ENCODE measurements at places on chromosomes 16 and 17.

- no peak for DNase-seq
Measured at GRCh38 chr17:18021372-18021771, 17.6 kb downstream of the ATPAF2 start.

GRCh38 chr17:10648956-10649355 is 8.2 kb downstream of the MYH3 start:
- DNase-seq = no peak

- peak; percentile 32 for DNase-seq
Measured at GRCh38 chr16:28873543-28874201, 4.6 kb upstream of the ATP2A1 start.

DNA sequence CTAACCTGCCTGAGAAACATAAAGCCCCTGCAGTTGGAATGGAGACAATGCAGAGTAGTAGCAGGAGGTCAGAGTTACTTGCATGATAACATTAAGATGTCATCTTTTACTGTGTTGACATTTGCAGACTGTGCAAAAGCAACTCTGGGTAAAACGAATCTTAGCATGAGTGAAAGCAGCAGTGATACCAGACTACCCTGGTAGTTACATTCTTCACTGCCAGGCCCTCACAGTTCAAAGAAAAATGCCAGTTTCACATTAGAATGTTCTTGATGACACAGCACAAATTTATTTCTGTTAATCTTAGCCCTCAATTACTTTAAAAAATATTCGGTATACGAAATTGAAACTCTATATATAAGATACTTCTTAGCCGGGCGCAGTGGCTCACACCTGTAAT is 12.2 kb downstream of the MPHOSPH6 start:
- no peak for DNase-seq

GRCh38 chr17:59877965-59878364 is 14.8 kb downstream of the TUBD1 start:
- DNase-seq = no peak

DNA sequence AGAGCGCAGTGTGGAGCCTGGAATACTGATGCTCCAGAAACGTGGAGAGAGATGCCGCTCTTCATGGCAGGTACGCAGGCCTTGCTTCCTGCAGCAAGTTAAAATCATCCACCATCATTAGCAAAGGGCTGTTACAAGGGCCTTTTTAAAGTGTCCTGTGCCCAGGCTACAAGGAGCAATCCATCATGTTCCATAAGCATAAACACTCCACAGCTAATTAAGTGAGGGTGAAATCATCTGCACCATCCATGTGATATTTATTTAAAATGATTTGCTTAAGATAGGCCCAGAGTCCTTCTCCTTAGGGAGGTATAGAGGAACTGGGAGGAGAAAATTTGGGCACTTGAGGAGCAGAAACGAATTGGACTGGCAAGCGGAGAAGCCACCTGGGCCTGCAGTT is 372.1 kb downstream of the XYLT1 start:
- DNase-seq = no peak

GRCh38 chr16:16138034-16138635 is 85.2 kb downstream of the ABCC6 start:
- DNase-seq = no peak

DNA sequence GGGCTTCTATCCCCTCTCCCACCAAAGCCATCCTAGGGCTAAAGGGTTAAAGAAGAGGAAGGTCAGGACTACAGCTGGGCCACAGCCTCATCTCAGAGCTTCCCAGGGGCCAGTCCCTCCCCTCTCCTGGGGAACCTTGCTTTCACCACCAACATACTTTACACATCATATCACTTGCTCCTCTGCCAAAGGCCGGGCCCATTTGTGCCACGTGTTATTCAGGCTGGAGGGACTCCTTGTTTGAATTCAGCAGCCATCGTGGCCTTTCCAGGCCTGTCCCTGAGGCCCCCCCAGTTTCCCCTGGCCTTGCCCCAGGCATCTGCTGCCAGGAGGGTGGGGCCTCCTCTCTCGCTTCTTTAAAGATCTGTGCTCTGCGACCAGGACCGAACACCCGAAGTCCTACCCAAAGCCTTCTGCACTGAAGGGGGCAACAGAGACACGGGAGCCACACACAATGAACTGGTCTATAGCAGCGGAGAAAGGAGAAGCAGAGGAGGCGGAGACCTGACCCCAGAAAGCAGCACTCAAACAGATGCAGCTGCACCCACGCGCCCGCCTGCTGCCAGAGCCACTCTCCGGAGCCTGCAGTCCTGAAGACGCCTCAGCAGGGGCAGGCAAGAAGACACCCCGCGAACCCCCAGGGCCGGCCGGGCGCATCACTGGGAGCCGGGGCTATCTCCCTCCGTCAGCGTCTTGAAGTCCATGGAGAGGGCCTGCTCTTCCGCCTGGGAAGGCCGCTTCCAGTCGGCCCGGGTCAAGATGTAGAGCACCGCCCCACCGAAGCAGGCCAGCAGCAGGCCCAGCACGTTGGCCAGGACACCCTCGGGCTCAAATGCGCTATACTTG is 12.1 kb downstream of the CYB561 start:
- no peak for DNase-seq

DNA sequence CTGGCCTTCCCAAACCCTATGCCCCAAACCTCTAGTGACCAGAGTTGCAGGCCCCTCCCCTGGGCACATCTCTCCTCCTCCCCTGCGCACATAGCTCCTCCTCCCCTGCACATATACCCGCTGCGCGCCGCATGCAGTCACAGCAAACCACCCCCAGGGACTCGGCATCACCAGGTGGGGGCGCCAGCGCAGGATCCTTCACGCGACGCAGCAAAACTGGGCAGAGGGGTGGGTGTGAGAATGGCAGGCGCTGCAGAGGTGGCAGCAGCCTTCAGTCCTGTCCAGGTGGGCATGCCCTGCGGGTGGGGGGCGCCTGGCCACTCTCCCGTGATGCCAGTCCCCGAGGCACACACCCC is 5.6 kb downstream of the CORO6 start:
- DNase-seq = no peak

- DNase-seq = peak; percentile 33
Measured at GRCh38 chr17:28570716-28571360, 486 bp downstream of the PIGS start.

- DNase-seq = no peak
Measured at GRCh38 chr16:12303653-12304052, 327.1 kb downstream of the SNX29 start.

- DNase-seq = no peak
Measured at GRCh38 chr17:632560-632959, 82.1 kb downstream of the VPS53 start.

DNA sequence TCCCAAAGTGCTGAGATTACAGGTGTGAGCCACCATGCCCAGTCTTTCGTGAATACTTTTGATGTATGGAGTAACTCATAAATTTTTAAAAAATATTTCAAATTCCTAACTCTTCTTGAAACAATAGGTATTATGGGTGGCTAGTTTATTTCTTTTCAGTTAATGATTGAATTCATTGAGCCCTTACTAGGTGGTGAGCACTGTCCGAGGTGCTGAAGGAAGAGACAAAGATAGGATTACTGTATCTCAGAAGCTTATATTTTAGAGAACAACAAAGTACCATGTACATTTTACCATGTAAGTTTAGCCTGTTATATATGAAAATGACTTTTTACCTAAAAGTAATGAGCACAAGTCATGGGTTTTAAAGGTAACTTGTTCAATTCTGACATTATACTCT is 418.3 kb downstream of the NPIPA7 start:
- no peak for DNase-seq

DNA sequence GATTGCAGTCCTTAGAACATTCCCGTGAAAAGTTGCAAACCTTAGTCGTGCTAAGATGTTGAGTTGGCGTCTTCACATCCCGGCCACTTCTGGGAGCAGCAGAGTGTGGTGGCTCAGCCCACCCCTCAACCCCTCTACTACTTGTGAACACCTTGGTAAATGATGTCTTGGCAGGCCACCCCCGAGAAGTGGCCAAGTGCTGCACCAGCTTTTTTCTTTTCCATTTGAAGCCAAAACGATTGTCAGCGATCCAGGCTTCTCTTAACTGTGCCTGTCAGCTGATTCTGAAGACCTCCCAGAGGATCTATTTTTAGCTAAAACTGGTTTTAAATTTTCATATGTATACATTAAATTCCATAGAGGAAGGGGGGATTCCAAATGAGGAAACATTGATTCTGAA is 247.5 kb downstream of the CDH13 start:
- DNase-seq = no peak

DNA sequence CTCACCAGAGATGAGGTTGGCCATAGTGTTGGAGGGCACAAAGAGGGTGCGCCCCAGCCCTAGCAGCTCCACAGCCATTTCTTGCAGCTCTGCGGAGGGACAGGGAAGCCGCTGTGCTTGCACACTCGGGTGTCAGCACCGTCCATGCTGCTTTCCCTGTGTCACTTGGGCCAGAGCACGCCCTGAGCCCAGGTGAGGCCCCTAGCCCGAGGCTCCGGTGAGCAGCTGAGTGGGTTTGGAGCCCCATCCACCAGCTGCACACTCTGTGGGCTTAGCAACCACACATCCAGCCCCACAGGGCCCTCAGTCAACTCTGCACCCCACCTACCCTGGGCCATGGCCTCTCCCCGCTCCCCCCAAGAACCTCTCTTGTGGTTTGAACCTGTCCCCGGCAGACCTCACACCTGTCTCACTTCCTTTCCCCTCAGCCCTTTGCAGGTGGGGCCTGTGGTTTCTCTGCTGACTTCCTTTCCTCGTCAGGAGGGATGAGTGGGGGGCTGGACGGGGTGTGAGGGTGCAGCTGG is 20.7 kb downstream of the TMEM235 start:
- peak; percentile 69 for DNase-seq

DNA sequence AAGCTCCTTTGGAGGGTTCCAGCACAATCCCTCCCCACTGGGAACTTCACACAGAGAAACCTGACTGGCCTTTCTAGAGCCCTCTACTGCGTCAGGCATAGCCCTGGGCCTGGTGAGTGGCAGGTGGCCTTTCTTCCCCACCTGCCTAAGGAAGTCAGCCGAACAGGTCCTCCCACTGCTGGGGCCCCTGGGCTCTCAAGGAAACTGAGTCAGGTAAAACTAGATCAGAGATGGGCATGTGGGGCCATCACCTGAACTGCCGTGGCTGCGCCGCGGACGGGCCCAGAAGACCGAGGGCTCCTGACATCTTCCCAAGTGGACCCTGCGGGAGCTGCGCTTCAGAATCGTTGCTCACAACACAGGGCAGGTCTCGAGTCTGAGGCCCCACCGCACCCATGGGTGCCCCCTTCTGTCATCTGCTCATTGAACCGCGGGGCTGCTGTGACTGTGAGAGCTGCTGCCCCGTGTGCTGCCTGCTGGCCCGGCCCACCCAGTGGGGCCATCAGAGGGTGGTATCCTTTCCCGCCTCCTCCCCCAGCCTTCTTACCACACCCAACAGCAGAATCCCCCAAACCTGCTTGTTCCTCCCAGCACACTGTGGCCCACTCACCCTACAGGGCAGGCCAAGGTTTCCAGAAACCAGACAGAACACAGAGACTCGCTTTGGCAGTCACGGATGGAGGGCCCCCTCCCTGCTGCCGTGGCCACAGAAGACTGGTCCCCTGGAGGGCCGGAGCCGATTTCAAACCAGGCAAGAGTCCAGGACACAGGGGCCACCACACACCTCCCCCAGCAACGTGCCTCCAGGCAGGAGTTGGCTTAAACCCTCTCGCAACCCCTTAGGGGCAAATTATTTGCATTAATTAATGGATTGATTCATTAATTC is 81.1 kb downstream of the TBC1D16 start:
- DNase-seq = no peak

DNA sequence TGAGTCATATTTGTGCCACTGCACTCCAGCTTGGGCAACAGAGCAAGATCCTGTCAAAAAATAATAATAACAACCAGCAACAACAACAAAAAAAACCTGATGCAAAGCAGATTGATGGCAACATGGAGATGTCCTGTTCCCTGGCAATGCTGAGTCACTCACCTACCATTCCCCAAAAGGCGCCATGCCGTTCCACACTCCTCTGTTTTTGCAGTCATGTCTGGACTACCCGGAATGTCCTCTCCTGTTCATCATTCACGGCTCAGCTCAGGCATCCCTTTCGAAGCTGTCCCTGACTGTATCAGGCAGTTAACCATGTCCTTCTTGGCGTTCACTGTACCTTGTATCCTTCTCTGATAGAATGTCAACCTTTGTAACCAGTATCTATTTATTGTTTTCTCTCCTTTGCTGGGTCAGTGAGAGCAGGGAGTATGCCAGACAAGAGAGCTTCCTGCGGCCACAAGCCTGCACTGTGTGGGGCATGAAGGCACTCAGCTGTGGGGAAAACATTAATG is 147.7 kb downstream of the ABCC12 start:
- no peak for DNase-seq

DNA sequence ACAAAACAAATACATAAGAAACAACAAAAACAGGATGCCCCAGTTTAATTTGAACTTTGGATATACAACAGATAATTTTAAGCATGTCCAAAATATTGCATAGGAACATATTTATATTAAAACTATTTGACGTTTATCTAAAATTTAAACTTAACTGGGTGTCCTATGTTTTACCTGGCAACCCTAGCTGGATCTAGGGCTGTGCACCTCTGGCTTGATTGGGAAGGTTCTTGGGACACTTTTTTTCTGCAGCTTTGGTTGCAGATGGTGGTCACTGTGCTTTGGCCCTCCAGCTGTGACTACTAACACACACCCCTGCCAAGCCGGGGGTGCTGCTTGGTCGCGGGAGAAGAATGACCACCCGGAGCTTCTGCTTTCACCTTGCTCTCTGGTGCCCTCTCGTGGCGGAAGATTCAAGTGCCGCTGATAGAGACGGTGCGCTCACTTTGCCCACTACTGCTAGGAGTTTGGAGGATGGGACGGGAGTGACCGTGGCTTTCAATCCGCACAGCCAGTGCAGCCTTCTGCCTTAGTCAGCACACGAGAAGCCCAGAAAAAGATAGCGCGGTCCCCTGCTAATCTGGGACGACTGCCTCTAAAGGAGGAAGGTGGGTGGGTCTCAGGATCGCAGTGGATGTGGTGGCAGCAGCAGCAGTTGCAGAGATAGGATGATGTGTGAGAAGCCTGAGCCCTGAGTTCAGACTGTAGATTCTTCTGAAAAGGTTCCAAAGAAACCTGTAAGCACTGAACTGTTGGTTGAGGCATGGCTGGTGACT is 6.7 kb downstream of the SPACA3 start:
- peak; percentile 47 for DNase-seq

GRCh38 chr16:85435700-85436099 is 177.4 kb upstream of the GSE1 start:
- DNase-seq = no peak

GRCh38 chr16:15950161-15950854 is 892 bp downstream of the ABCC1 start:
- DNase-seq = no peak
